Urinary bladder (tissue), 4 donors: ENCODE measurements at places on chromosomes 7 and 10. TPM values are rescaled to one million over a fixed set of nuclear protein-coding genes. Genes with fewer than 3 reads are reported as not detected.

DLX5 gene
- total RNA-seq = 0.74 TPM

CPA1 gene
- total RNA-seq = 0.63 TPM

MACC1 gene
- total RNA-seq = 7.1 TPM

- DNase-seq = no peak
Measured at GRCh38 chr10:130989670-130990232, 321.8 kb downstream of the TCERG1L start.

GRCh38 chr10:70363971-70364771 lies 18.3 kb downstream of the LRRC20 start:
- peak; percentile 74 for DNase-seq

DNA sequence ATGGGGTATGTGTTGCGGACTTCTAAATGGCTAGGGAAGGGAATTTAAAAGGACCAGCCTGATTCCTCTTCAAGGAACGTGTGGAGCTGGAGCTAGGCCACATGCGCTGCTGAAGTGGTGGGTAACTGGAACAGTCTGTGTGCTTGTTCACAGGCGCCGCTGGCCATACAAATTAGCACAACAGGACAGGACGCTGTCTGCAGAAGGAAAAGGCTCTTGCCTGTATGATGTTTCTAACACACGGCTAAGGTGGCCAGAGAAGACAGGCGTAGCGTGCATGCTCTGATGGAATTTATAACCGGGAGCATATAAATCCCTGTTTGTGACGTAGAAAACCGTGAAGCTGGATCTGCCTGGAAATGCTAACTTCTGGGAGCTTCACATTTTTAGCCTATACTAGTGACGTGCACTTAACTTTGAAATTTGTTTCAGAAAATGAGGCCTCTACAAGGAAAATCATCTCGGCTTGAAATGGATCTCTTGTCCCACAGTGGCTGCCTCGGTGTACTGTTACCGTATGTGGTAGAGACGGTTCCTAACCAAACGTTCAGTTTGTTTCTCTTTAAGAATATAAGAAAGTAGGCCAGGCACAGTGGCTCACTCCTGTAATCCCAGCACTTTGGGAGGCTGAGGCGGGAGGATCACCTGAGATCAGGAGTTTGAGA lies 569.4 kb downstream of the PTPRN2 start:
- no peak for DNase-seq
